Thymus (tissue), 14 donors: ENCODE measurements at places on chromosomes 12 and 14. TPM values are rescaled to one million over a fixed set of nuclear protein-coding genes. Genes with fewer than 3 reads are reported as not detected.

PLCZ1 gene
- not detected for polyA plus RNA-seq

CD163L1 gene
- 12.6 TPM for polyA plus RNA-seq

SLC48A1 gene
- 9.3 TPM for polyA plus RNA-seq

DHRS2 gene
- 2.1 TPM for polyA plus RNA-seq

MANSC4 gene
- polyA plus RNA-seq = 0.11 TPM

SPIC gene
- polyA plus RNA-seq = 2.2 TPM

TPPP2 gene
- polyA plus RNA-seq = 0.30 TPM

ENDOU gene
- 1.3 TPM for polyA plus RNA-seq

DNA sequence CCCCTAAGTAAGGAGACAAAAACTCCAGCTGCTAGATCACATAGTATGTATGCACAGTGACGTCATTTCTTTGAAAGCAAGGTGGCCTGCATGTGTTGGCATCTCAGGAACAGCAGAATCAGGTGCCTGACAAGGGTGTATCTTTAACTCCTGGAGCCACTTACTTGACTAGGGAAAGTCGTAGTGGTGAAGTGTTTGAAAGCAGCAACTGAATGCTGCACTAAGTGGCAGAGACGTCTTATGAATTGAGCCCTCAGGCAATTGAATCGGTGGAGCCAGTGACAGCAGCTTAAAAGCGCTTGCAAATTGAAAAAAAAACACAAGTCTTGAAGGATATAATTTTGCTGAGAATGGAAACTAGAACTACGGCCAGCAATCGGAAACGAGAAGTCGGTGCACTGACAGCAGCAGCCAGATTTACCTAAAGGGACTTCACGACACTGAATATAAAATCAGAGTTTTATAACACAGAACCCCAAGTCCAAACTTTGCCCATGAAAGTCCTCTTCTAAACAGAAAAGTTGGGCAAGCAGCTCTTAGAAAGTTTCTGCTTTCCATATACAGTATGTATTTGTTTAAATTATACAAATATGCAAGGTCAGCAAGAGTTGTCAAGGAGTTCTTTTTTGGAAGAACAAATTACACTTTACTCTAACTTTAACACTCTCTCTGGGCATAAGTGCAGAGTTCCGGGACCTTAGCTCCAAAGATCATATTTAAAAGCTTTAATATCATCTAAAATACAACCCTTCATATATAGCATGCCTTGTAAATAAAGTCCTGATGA is 1.1 kb downstream of the IGF1 start:
- peaks cover 11% of the 10 kb centered on the region for H3K4me1 ChIP-seq
- H3K27ac ChIP-seq = no peak overlapping the region
- H3K36me3 ChIP-seq = no peaks in the 10 kb centered on the region
- no peaks in the 10 kb centered on the region for H3K27me3 ChIP-seq

GRCh38 chr14:26841326-26841725 is 243.5 kb upstream of the NOVA1 start:
- no peak overlapping the region for H3K4me3 ChIP-seq
- no peaks in the 10 kb centered on the region for H3K27me3 ChIP-seq
- no peak for DNase-seq
- no peaks in the 10 kb centered on the region for H3K36me3 ChIP-seq

- no peaks in the 10 kb centered on the region for H3K27me3 ChIP-seq
- peaks cover 33% of the 10 kb centered on the region for H3K4me1 ChIP-seq
- no peak for DNase-seq
- H3K27ac ChIP-seq = peak overlapping the region; percentile 89
- H3K4me3 ChIP-seq = peak overlapping the region; percentile 38
- H3K36me3 ChIP-seq = peaks cover 36% of the 10 kb centered on the region
Observed at GRCh38 chr12:121240484-121241101, 30.7 kb downstream of the P2RX4 start.

GRCh38 chr14:21795456-21795855 is 121.8 kb upstream of the OR4E1 start:
- H3K27me3 ChIP-seq = peaks cover 2% of the 10 kb centered on the region
- H3K4me1 ChIP-seq = peaks cover 4% of the 10 kb centered on the region
- no peak for DNase-seq
- H3K27ac ChIP-seq = no peak overlapping the region

DNA sequence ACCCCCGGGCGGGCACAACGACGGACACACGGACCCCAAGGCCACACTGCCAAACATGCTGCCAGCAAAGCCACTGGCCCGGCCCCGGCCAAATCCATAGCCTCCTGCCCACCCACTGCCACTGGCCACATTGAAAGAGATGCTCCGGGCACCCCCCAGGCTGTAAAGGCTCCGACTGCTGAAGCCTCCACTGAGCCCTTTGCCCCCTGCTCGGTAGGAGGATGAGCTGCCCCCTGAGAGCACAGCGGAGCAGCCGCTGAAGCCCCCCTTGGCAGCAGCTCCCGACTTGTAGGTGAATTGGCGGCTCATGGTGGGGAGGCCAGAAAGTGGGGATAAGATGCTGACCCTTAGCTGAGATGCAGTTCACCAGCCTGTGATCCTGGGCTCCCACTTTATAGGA is at the start of gene KRT73:
Gene KRT73 (minus strand): TSS at position 344 of the 400 bp plus-strand sequence. CDS start 35 bp downstream, at position 309.
- H3K4me3 ChIP-seq = no peak within 1 kb of the TSS
- peaks cover 12% of the 10 kb centered on the region for H3K4me1 ChIP-seq
- H3K27me3 ChIP-seq = no peaks in the 10 kb centered on the region
- no peaks in the 10 kb centered on the region for H3K36me3 ChIP-seq
- no peak within 1 kb of the TSS for H3K27ac ChIP-seq
- DNase-seq = no peak

- H3K27ac ChIP-seq = no peak overlapping the region
- H3K36me3 ChIP-seq = no peaks in the 10 kb centered on the region
- no peaks in the 10 kb centered on the region for H3K27me3 ChIP-seq
- no peaks in the 10 kb centered on the region for H3K4me1 ChIP-seq
Observed at GRCh38 chr12:72081777-72082176, 143.1 kb downstream of the TPH2 start.

DNA sequence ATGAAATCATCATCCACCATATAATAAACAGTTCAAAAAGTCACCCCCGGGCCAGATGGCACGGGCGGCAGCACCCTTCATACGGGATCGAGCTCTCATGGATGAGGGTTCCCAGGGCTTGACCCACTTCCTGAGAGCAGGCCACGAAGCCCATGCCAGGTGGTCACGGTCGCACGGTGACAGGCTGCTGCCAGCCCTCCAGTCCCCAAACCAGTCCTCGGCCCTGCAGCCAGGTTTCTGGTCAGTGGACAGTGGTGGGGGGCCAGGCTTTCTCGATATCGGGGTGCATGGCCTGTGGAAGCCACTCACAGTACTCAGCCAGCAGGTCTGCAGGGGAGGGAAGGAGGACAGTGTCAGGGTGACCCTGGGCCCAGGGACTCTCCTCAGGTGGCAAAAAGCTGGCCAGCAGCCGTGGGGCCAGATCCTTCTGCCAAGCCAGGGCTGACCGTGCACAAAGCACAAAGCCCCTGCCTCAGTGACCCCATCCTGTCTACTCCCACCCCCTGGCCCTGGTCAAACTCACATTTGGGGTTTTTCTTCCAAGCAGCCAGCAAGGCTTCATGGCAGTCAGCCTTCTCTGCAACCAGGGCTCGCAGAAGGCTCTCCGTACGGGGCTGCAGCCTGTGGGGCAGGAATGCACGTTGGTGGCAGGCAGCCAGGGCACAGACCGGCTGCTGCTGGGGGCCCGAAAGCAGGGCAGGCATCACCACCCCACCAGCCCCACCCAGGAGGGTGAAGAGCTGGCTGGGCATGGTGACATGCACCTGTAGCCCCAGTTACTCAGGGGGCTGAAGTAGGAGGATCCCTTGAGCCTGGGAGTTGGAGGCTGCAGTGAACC is 33.3 kb upstream of the UBC start:
- no peak overlapping the region for H3K4me3 ChIP-seq
- DNase-seq = no peak
- H3K27me3 ChIP-seq = no peaks in the 10 kb centered on the region
- H3K27ac ChIP-seq = no peak overlapping the region

DNA sequence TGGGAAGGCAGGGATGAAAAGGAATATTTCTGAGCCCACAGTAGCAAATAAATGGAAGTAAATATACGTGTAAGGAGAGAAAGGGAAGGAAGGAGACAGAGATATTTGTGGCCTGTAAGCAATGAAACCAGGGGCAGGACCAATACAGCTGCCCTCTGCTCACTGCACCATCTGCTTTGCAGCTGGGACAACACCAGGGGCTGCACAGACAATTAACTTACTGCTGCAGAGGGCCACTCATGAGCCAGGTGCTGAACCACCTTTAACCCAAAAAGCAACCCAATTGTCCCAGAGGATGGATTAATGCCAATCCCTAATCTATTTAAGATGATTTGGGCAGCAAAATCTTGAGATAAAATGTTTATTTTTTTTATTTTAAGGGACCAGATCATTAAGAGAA is 30.6 kb upstream of the TMX1 start:
- H3K27ac ChIP-seq = no peak overlapping the region
- H3K4me1 ChIP-seq = no peaks in the 10 kb centered on the region
- H3K36me3 ChIP-seq = no peaks in the 10 kb centered on the region
- H3K4me3 ChIP-seq = no peak overlapping the region
- H3K27me3 ChIP-seq = no peaks in the 10 kb centered on the region
- no peak for DNase-seq

GRCh38 chr12:33437598-33437997 is 2.0 kb downstream of the SYT10 start:
- DNase-seq = no peak
- peaks cover 29% of the 10 kb centered on the region for H3K27me3 ChIP-seq
- H3K27ac ChIP-seq = no peak overlapping the region
- H3K4me1 ChIP-seq = no peaks in the 10 kb centered on the region
- no peaks in the 10 kb centered on the region for H3K36me3 ChIP-seq
- H3K4me3 ChIP-seq = no peak overlapping the region

GRCh38 chr12:130120012-130120805 is 42.1 kb upstream of the FZD10 start:
- H3K27me3 ChIP-seq = no peaks in the 10 kb centered on the region
- H3K4me1 ChIP-seq = no peaks in the 10 kb centered on the region
- DNase-seq = no peak
- H3K36me3 ChIP-seq = no peaks in the 10 kb centered on the region

GRCh38 chr14:25843481-25844470 is 754.1 kb downstream of the NOVA1 start:
- H3K27me3 ChIP-seq = no peaks in the 10 kb centered on the region
- H3K4me3 ChIP-seq = no peak overlapping the region
- DNase-seq = no peak
- no peaks in the 10 kb centered on the region for H3K36me3 ChIP-seq
- H3K4me1 ChIP-seq = no peaks in the 10 kb centered on the region
- no peak overlapping the region for H3K27ac ChIP-seq

DNA sequence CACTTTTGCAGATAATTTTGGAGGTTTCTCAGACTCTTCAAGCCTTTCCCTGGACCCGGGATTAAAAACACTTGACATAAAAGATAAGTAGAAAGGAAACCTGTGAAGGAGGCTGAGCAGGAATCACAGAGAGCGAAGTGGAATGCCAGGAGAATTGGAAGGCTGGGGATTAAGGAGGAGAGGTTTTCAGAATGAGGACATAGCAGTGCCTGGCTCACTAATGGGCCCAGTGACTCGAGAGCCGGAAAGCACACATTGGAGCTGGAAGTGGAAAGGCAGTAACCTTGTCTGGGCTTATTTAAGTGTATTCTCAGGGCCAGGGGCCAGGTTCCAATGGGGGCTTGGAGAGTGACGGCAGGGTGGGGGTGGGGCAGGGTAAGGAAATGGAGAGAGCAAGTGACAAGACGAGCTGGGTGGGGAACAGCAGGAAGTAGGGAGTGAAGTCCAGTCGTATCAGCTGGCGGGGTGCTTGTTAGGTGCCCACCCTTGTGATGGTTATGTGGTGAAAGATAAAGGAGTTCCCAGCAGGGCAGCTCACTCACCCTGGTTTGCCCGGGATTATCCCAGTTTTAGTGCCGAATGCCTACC is 13.1 kb downstream of the EVL start:
- DNase-seq = no peak
- H3K4me1 ChIP-seq = peaks cover 83% of the 10 kb centered on the region
- no peaks in the 10 kb centered on the region for H3K27me3 ChIP-seq
- H3K27ac ChIP-seq = peak overlapping the region; percentile 80
- peaks cover 24% of the 10 kb centered on the region for H3K36me3 ChIP-seq

DNA sequence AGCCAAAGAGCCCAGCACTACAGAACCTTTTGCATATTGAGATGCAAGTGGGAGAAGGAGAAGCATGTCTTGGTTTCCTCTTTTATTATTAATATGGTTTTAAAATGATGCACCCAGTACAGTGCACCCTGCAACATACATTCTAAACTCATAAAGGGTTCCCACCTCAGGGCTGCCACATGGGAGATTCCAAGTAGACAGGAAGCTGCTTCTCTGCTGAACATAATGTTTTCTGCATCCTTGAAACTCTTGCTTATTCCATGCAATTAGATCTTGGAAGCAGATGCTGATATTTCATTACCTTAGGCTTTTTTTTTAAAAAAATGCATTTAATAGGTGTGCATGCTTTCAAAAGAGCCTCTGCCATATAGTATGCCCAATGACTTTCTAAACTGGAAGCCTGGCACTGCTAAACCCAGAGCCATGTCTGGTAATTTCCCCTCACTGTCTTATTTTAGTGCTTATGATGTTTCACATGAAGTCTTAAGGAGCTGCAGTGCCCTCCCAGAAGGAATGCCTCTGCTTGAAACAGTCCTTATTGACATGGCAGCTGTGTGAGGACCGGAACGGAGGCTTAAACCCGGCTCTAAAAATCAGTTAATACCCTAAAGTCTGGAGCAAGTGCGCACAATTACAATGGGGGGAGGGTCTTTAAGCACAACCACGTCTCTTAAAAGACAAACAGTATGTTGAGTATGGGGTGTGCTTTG is 2.0 kb upstream of the SIX1 start:
- no peak overlapping the region for H3K27ac ChIP-seq
- H3K4me3 ChIP-seq = no peak overlapping the region
- H3K4me1 ChIP-seq = no peaks in the 10 kb centered on the region
- DNase-seq = no peak
- peaks cover 100% of the 10 kb centered on the region for H3K27me3 ChIP-seq
- H3K36me3 ChIP-seq = no peaks in the 10 kb centered on the region

- no peak overlapping the region for H3K27ac ChIP-seq
- no peaks in the 10 kb centered on the region for H3K4me1 ChIP-seq
- DNase-seq = no peak
- no peaks in the 10 kb centered on the region for H3K27me3 ChIP-seq
Observed at GRCh38 chr12:101368016-101368415, 39.6 kb downstream of the ARL1 start.

- H3K36me3 ChIP-seq = no peaks in the 10 kb centered on the region
- no peak overlapping the region for H3K4me3 ChIP-seq
- no peak for DNase-seq
- no peak overlapping the region for H3K27ac ChIP-seq
- H3K27me3 ChIP-seq = no peaks in the 10 kb centered on the region
Observed at GRCh38 chr12:66719862-66720261, 41.0 kb upstream of the GRIP1 start.

- no peak overlapping the region for H3K27ac ChIP-seq
- H3K4me3 ChIP-seq = no peak overlapping the region
- H3K27me3 ChIP-seq = no peaks in the 10 kb centered on the region
- DNase-seq = no peak
- no peaks in the 10 kb centered on the region for H3K4me1 ChIP-seq
Observed at GRCh38 chr12:100899301-100899700, 104.7 kb downstream of the ANO4 start.

- no peaks in the 10 kb centered on the region for H3K36me3 ChIP-seq
- DNase-seq = no peak
- H3K4me3 ChIP-seq = no peak overlapping the region
- H3K27ac ChIP-seq = no peak overlapping the region
Observed at GRCh38 chr14:44428231-44428945, 78.7 kb downstream of the FSCB start.
